ENCODE measurements at places on chromosomes 3 and 15.
A peak's percentile ranks its signal among the peaks of the same experiment; 100 is the strongest.

DNA sequence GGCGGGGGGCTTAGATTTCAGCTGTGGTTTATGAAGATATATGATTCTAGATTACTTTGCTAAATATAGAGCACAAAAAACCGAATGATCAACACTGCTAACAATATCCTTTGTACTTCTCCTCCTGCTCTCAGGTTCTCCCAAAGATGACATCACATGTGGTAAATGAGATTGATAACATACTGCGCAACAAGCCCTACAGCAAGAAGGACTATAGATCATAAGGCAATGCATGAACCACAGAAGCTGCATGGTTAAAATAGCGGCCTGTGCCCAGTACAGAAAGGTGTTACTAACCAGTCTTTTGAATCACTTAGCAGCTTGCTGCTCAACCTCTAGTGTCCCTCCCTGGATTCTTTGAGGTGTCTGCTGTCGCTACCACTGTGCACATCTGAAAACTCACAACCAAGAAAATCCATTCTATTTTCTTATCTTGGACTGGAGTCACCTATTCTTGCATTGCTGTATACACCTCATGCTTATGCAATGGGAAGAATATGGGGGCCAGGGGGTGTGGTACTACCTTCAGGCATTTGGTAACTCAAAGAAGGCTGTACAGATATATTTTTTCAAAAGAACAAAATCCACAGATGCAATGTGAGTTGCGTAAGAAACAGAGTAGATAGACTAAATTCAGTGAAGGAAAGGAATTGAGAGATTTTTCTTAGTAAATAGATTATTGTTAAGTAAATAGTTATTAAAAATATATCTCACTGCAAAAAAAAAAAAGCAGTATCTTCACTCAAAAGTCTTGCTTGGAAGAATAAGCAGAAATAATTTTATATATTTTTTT lies 18.2 kb downstream of the SSR3 start:
- no peak for DNase-seq

- DNase-seq: no peak
Observed at GRCh38 chr15:91965501-91966193, 112.1 kb downstream of the SLCO3A1 start.

- no peak for DNase-seq
Observed at GRCh38 chr15:26028086-26028740, 165.1 kb upstream of the ATP10A start.

- no peak for DNase-seq
Observed at GRCh38 chr15:57789225-57789624, 82.7 kb downstream of the POLR2M start.

- no peak for DNase-seq
Observed at GRCh38 chr3:87147562-87147961, 79.5 kb upstream of the CHMP2B start.

DNA sequence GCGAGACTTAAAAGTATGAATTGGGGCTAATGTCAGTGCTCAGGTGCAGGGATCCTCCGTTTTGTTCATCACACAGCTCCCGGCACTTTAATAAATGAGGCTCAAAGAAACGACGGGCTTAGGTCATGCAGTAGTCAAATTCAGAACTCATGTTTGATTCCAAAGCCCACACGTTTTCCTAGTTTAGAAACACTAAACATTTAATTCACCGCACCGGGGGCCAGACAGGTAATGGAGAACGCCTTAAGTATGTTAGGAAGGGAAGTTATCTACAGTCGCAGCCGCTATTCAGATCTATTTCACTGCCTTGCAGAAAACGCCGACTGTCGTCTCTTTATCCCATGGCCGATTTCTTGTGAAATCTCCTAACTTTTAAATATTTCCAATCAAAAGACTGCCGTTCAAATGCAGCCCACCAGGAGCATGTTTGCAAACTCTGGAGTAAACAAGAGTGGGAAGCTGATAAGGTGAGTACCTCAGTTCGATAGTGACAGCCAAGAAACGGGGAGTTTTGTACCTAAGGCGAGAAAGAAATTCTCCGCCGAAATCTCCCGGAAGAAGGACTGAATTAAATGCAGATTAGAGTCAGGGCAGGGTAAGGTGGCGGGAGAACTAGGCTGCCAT lies 569 bp downstream of the HIGD2B start:
- DNase-seq: no peak

DNA sequence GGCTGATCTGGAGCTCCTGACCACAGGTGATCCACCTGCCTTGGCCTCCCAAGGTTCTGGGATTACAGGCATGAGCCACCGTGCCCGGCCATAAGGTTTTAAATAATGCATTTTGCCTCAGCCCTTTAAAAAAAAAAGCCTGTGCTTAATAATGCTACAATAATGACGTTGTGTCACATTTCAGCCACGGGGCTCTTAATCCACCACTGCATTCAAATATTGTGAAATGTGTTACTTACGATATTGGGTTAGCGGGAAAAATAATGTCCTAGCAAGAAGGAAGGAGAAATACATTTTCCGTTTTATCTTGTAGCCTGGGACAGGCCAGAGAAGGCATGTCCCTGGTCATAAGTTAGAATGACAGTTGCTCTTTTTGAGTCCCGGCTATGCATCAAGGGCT lies 17.6 kb downstream of the PAQR5 start:
- DNase-seq: peak; percentile 55

DNA sequence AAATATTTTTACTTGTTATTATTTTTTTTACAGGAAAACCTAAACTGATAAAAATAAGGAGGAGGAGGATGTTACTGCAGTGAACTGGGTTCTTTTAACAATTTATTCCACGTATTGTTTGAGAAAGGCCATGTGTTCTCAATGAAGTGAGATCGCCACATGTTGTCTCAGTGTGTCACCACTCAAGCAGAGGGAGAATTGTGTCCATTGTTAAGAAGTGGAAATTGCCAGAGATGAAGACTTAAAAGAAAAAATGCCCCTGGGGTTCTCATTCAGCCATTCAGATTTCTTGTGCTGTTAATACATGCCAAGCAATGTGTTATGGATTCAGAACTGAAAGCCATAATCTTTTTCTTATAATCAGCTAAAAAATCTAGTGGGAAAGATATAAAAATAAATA lies 297.1 kb downstream of the NSUN3 start:
- DNase-seq: no peak

GRCh38 chr15:94576889-94577533 lies 345.6 kb downstream of the MCTP2 start:
- peak; percentile 41 for DNase-seq

DNA sequence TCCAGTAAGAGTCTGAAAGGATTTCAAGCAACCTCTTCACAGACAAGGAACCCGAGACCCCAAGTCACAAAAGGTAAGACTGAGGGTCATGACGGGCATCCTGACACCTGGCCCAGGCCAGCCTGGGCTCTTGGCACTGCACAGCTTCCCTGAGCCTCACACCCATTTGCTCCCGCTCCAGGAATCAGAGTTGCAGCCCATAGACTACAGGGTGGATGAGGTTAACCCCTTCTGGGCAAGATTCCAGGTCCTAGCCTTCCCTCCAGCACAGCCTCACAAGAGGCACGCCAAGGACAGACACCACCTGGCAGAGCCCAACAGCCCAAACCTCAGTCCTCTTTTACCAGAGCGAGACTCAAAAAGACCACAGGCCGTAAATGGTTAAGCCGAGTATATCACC lies 36.2 kb downstream of the RBPMS2 start:
- no peak for DNase-seq

- no peak for DNase-seq
Observed at GRCh38 chr15:65067645-65068402, at the start of gene RASL12. Gene RASL12, minus strand, starts transcription at chr15:65067991. Its CDS starts 156 bp downstream, at chr15:65067835.

DNA sequence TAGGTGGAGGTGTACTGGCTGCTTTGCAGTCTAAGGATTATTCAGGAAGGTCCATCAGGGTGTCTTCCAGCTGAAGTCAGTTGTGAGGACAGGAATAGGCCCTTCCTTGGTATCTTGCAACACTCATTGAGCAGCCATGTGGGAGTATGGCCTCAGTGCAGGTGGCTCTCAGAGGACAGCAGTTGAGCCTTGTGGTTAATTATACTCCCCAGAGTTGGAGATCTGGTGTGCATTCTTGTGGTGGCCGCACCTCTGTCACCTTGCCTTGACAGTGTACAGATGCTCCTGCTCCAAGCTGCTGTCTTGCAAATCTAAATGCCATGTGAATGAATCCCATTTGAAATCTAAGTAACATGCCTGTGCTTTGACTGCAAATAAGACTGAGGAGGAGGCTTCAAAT lies 339.9 kb upstream of the BCHE start:
- DNase-seq: no peak

GRCh38 chr3:107208796-107209195 lies 168.4 kb upstream of the CCDC54 start:
- DNase-seq: no peak
